ENCODE measurements at places on chromosomes 6 and 20. TPM values are rescaled to one million over a fixed set of nuclear protein-coding genes. Genes with fewer than 3 reads are reported as not detected.

Gene TNNC2
- total RNA-seq, result 3.1 TPM

GRCh38 chr6:39068391-39068790 lies 19.8 kb downstream of the GLP1R start:
- no peak for DNase-seq

GRCh38 chr6:36979347-36979742 lies 6.7 kb downstream of the MTCH1 start:
- DNase-seq, result no peak

DNA sequence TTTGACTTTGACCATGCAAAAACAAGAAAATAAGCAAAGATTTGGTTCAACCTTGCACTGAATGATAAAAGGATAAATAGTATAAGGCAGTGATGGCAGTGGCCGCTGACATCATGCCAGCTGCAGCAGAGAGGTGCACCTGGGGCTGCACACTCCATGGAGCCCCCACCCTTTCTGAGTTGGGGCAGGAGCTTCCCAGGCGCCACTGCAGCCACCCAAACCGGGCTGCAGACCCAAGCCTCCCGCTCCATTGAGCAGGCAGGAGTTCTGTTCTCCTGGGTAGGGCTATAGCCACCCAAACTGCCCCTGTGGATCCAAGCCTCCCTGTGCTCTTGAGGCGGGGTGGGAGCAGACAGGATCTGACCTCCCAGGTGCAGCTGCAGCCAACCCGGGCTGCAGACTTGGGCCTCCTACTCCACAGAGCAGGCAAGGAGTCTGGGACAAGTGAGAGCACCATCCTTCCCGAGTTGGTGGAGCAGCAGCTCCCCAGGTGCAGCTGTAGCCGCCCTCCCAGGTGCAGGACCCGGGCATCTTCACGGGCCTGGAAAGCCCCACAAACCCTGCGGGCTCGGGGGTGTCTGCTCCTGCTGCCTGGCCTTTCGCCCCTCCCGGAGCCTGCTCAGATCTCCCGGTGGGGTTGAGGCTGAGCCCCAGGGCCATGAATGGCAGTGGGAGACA lies 537.9 kb downstream of the TENT5A start:
- DNase-seq, result no peak

- DNase-seq, result no peak
Observed at GRCh38 chr6:28443112-28443773, at the start of gene ZSCAN23. ZSCAN23 (minus strand) TSS chr6:28443491; CDS start chr6:28436266, 7,225 bp downstream.

GRCh38 chr6:138307352-138307751 lies 70.4 kb upstream of the SMIM28 start:
- DNase-seq, result peak; percentile 55

Data from esophagus muscularis mucosa (tissue), 4 donors.